Testis (tissue), 5 donors: ENCODE measurements at places on chromosomes 11 and 22. TPM values are rescaled to one million over a fixed set of nuclear protein-coding genes. Genes with fewer than 3 reads are reported as not detected.

Gene OOSP2
- 73.2 TPM for total RNA-seq

GRCh38 chr11:76903325-76903724 is 42.6 kb downstream of the ACER3 start:
- no peak for DNase-seq

DNA sequence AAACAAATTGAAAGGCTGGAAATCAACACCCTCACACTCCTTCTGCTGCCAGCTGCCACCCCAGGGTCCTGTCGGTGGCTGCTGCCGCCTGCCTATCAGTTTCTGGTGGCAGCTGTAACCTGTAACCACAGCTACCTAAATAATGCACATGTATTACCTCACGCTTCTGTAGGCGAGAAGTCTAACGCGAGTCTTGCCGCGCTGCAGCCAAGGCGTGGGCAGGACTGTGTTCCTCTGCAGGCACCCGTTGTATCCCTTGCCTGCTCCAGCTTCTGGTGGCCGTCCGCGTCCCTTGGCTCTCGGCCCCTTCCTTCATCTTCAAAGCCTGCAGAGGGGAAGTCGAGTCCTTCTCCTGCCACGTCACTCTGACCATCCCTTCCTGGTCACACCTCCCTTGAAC is 44.1 kb upstream of the GCAT start:
- no peak for DNase-seq

- DNase-seq, result no peak
Observed at GRCh38 chr11:10502770-10503169, 38.2 kb downstream of the RNF141 start.

- peak; percentile 15 for DNase-seq
Observed at GRCh38 chr11:23653071-23653675, 792.9 kb upstream of the CCDC179 start.

GRCh38 chr22:31947296-31947695 is 3.0 kb downstream of the YWHAH start:
- no peak for DNase-seq

DNA sequence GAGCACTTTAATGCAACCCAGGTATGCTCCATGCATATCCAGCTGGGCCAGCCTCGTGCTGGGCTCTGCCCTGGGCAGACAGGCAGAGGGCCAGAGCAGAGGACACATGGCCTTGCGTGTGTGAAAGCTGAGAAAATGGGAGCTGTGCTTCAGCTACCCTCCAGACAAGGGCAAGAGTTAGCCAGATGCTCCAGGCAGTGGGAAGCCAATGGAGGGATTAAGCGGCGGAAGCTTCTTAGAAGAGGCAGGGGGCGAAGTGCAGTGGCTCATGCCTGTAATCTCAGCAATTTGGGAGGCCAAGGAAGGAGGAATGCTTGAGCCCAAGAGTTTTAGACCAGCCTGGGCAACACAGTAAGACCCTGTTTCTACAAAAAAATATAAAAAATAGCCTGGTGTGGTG is 9.8 kb upstream of the ARHGEF17 start:
- DNase-seq, result no peak
